Activated naive CD8-positive, alpha-beta T cell treated with anti-CD3 and anti-CD28 coated beads, Interleukin-2, amount 10 ng/mL, durations not matched to agents 7 days and 5 days (primary cell): ENCODE measurements at places on chromosomes 7 and 10. TPM values are rescaled to one million over a fixed set of nuclear protein-coding genes. Genes with fewer than 3 reads are reported as not detected.

The KCNMA1 gene
- 0.54 TPM for total RNA-seq

DNA sequence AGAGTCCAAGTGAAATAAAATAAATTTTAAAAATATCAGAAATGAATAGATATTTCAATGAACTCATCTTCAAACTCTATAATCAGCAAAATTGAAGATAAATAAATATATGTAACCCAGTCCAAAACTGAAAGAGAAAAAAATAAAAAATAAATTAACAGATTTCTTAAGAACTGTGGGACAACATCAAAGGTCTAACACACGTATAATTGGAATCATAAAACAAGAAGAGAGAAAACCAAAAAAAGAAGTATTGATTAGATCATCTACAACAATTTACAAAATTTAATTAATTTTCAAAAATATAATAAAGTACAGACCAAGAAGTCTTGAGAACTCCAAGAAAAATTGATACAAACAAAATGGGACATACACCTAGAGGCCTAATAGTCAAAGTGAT is 625.8 kb upstream of the SORCS1 start:
- no peak for DNase-seq

The EBLN1 gene
- not detected for total RNA-seq

DNA sequence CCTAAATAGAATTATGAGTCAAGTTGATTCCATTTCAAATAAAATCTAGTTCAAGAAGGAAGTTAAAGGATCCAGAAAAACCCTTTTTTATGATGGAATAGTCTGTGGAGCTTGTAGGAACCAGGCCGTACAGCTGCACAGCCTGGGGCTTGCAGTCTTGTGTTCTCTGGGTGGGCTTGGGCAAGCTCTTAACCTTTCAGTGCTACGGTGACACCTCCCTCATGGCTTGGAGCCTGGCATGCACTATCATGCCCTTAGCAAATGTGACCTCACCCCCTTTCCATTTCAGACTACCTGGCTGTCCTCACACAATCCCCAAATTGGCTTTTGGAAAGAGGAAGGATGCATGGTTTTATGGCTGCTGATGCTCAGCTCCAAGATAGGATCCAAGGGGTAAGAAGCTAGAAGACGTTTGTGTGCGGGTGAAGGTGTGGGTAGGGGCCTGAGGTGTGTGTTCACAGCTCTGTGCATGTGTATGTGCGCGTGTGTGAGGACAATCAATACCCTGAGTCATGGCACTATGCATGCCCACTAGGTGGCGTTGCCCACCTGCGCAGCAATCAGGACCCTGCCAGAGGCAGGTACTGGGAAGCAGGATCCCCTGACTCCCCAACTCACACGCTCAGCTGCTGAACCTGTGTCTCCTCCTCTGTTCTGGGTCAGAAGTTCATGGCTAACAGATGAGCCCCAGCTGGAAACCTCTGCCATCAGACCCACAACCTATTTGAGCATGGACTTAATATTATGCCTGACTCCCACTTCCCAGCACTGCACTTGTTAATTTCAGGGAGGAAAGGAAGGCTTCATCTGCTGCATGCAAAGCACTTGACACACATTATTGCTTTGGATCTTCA is 113.4 kb downstream of the PTPN20 start:
- DNase-seq: peak; percentile 74

The CYP3A5 gene
- total RNA-seq: not detected

GRCh38 chr7:43384616-43385308 is 198.1 kb upstream of the STK17A start:
- DNase-seq: no peak

GRCh38 chr10:126391192-126391885 is 3.1 kb upstream of the ADAM12 start:
- DNase-seq: no peak

The RBP3 gene
- not detected for total RNA-seq

GRCh38 chr7:80334196-80334595 is 177.7 kb downstream of the GNAT3 start:
- DNase-seq: no peak

The TLX1 gene
- total RNA-seq: not detected

DNA sequence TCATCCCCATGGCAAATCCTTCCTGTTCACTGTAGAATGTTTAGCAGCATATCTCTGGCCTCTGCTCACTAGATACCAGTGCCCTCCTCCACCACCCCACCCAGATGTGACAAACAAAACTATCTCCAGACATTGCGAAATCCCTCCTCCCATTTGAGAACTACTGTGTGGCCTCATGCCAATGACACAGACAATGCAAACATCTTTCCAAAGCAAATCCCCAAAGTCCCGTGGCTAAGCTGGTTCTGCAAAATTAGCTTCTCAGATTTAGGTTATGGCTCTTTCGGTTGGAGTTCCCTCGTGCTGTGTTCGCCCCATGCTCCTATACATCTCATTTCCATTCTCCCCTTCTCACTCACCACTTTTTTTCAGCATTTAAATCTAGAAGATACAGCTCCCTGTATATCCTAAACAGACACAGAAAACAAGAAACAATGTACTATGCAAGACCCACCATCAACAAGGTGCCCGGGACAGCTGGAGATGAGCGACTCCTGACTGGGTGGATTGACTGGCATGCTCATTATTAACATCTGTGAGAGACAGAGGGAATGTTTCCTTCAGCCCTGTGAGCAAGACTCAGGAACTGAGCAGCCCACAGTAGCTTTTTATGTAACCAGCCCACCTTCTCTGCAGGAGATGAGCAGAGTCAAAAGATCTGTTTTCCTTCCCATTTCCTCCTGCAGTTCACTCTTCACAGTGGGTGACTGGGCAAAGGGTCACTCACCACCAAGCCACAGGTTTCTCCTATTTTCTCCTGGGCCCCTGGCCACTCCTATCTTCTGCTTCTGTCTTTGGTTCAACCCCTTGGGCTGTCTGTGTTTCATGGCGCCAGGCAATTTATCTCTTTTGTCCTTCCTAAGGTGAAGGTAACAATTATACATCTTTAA is 225.7 kb upstream of the AOAH start:
- no peak for DNase-seq

DNA sequence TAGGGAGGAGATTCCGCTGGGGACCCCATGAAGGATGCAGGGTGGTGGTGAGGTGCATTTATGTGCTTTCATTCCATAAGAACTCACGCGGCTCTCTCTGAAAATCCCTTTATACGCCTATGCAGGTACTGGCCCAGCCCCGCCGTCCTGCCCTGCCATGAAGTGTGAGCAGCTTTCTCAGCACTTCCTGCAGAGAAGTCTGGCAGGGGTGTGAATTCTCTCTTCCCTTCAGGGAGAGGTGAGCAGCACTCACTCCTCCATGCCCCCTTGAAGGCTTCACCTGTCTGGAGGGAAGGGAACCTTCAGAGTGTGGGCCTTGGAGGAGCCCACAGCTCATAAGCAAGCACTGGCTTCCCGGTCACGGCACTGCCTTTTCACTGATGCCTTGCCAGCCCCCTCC is 34.0 kb downstream of the PPP2R2D start:
- DNase-seq: no peak

The TRA2A gene
- total RNA-seq: 130 TPM

DNA sequence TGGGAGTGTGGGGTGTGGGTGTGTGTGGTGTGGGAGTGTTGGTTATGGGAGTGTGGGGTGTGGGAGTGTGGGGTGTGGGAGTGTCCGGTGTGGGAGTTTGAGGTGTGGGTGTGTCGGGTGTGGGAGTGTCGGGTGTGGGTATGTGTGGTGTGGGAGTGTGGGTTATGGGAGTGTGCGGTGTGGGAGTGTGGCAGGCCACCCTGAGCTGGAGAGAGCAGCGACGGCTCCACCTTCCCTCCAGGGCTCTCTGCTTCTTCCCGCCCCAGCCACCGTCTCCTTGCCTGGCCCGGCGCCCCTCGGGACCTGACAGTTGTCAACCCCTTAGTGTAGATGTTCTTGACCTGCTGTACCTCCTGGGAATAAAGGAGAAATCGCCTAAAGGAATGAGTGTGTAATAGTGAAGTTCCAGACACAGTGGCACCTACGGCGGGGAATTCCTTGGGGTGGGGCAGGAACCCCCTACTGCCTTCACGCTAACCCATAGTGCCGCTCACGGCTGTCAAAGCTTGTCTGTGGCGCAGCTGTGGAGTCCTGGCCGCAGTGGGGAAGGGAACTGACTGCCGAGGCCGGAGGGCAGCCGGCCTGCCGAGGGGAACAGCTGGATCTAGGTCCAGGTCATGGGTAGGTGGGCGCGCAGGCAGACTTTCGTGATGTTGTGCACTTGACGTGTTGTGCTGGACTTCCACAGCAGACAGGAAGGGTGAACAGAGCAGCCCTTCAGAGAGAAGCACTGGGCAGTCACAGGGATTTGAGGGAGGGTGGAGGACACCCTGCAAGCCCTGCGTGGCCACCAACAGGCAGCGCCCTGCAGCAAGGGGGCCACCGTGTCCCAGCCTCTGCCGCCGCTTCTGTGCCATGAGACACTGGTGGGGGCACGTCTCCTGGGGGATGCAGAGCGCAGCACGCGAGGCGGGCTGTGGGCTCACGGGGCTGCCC is 49.0 kb upstream of the EN2 start:
- DNase-seq: no peak

DNA sequence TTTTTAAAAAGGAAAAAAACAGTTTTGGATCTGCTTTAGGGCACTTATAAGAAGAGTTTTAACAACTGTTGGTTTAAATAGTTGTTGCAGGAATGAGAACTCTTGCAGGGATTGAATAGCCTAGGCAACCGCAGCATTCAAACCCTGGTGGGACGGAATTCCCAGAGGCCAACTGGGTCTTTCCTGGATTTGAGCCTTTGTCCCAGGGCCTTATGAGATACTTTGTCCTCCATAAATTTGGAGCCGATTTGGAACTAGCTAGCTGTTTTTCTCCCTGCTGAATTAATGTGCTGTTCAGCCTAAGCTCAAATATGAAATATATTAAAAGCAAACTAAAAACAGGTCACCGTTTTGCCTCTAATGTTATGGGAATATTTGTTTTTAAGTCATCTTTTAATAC is 109.6 kb downstream of the LRMDA start:
- no peak for DNase-seq

GRCh38 chr7:69602522-69602921 is 4.2 kb downstream of the AUTS2 start:
- no peak for DNase-seq

DNA sequence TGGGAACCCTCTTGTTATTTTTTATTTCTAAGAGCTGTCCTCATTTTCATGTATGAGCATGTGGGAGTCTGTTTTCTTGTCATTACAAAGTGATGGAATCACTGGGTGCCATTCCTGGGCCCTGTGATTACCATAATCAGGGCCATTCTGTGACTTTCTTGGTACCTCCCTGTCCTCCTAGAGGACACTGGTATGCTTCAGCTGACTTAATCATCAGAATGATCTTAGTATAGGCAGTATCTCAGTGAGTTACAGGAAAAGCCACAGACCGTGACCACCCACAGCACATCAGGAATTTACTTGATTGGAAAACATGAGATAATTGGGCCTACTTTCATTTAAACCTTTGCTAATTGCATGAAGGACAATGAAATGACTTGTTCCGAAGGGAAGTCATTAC is 7.2 kb downstream of the NOM1 start:
- DNase-seq: no peak

DNA sequence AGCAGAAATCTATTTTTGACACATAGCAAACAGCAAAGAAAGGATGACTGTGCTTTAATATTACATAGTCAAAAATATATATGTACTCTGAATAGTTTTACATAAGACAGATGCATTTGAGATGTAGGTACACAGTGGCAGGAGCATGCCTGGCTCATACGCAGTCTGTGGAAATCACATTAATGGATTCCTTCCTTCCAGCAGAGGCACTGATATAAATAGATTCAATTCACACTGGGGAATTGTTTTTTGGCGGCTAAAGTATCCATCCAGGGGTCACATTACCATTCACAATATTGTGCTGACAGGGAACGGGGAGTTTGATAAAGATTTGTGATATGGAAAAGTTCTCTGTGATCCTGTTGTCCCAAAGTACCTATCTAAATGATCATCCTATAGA is 72.5 kb upstream of the AGR3 start:
- no peak for DNase-seq

The AKR1C4 gene
- not detected for total RNA-seq

GRCh38 chr10:86340991-86341260 is 25.7 kb downstream of the GRID1 start:
- no peak for DNase-seq

GRCh38 chr10:69839696-69840345 is 38.1 kb downstream of the COL13A1 start:
- no peak for DNase-seq

DNA sequence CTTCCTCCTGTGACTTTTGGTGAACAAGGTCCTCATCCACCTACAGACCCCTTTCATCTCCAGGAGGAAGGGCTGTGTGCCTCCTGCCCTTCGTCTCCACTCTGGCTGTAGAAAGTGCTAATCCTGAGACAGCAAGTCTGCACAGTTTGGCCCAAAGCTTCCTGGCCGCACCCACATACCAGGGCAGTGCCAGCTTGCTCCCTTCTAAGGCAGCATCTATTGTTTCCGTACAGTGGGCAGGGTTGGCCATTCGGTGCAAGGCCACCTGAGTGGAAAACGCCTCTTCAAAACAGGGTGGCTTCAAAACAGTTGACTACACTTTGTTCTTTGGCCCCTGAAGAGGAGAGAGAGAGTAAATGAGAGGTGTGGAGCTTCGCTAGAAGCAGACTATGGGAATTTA is 134.1 kb upstream of the KLF14 start:
- DNase-seq: no peak

DNA sequence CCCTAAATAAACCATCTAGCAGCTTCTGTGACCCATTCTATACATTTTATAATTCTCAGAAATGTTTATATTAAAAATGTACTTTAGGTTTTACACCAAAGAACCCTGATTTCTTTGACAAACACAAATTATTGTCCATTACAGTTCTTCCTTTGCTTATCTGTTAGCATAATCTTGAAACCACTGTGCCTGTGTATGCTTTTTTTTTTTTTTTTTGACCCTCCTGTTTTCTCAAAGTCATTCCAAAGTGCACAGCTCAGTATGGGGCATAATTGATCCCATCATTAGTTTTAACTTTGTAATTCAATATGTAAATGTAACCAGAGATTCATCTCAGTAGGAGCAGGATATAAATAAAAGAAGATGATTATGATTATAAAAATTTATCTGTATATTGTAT is 229.3 kb downstream of the DGKB start:
- no peak for DNase-seq

DNA sequence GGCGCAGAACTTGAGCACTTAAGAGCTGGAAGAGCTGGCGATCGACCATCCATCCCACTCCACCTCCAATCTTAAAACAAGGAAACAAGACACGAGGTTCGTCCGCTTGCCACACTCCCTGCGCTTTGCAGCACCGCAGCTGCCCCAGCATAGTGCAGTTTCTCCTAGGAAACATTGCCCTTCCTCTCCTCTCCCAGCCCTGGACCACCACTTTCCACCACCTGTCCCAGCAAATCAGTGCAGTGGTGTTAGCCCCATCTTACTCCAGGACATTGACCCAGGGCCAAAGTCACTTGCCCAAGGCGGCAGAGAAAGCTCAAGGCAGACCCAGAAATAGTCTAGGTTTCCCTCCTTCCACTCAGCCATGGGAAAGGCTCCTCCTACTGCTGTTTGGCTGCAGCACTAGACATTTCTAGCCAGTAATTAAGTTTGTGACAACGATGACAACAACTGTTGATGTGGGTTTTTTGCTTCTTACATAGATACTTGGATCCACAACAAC is 1.5 kb upstream of the PARD3 start:
- DNase-seq: no peak

The MCU gene
- 12.2 TPM for total RNA-seq
